ENCODE measurements at places on chromosomes 4 and X.

DNA sequence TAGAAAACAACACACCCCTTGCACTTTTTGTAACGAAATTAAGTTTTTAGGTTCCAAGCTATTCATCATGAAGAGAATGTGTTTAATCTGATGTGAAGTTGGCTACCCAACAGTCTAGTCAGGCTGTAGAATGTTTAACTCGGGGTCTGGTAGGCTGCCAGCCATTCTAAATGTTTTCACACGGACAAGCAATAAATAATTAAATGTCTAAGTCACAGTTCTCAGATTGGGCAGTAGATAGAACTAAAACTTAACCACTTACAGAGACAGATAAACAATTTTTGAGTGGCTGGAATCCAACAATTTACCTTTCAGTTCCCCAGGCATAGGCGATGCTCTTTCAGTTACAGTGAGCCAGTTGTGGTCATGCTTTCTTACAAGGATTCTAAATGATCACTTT, 66.5 kb downstream of the CHIC2 start:
- DNase-seq = no peak

DNA sequence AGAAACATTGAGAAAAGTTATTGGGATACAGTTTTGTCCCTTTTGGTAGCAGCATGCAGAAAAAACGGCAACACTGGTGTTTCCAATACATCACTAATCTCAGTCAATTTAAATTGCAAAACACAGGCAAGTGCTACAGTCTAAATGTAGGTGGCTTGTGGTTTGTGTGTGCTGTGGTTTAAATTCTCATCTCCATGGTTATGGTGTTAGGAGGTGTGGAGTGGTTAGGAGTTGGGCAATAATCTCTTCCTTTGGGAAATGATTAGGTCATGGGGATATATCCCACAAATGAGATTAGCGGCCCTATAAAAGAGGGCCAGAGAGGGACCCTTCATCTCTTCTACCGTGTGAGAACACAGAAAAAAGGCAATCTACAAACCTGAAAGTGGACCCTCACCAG, 1344.3 kb downstream of the ADGRL3 start:
- no peak for DNase-seq

- no peak for DNase-seq
Measured at GRCh38 chrX:78658845-78659744, at the start of gene RTL3. Gene RTL3 (minus strand): TSS chrX:78659328. CDS start chrX:78658420, 908 bp downstream.

GRCh38 chr4:1644891-1645657, 39.0 kb downstream of the FAM53A start:
- DNase-seq = no peak

DNA sequence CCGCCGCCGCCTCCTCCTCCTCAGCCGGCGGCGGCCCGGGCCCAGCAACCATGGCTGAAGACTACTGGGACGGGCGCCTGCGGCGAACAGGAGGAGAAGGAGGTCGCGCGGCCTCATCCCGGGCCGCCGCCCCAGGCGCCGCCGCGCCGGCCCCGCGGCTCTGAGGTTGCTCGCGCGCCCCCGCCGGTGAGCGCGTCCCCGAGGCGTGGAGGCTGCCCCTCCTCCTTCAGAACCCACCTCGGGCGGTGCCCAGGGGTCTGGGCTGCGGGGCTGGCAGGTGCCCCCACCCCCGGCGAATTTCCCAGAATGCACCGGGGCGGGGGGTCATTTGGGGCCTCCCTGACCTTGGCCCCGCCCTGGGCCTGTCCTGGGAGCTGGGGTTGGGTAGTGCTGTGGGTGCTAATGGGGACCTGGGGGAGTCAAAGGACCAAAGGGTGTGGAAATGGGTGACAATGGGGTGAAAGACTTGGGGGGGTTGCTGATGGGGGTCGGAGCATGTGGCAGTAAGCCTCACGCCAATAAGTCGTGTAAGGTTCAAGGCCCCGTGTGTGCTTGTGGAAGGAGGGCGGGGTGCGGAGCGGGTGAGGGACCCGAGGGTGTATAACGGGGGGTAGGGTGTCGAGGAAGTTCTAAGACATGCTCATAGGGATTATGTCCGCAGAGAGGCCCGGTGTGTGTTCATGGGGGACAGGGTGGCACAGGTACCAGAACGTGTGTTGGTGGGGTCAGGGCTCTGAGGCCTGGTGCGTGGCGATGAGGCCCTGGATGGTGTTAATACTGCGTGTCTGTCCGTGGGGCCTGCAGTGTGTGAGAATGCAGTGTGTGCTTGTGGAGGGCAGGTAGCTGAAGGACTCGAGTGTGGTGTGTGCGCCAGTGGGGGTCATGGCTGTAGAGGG, 687 bp downstream of the CDK16 start:
- DNase-seq = no peak

GRCh38 chr4:24912252-24913118, at the start of gene CCDC149:
Gene CCDC149 (minus strand): TSS chr4:24913042. CDS start chr4:24912864, 178 bp downstream.
- peak; percentile 83 for DNase-seq

DNA sequence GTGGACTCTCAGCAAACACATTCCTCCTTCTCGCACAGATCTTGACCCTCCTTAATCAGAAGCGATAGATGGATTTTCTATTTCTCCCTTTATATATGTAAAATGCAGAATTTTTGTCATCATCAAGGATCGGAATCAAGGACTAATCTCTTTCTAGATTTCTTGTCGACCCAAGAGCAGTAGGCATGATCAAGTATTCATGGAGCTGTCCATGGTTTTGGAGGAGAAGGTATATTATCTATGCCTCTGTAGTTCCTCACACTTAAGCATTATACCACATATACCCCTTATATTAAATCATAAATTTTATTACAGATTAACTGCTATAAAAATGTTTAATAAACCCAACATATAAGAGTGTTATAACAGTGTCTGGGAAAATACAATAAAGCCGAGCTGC, 886.8 kb downstream of the NLGN4X start:
- DNase-seq = no peak

DNA sequence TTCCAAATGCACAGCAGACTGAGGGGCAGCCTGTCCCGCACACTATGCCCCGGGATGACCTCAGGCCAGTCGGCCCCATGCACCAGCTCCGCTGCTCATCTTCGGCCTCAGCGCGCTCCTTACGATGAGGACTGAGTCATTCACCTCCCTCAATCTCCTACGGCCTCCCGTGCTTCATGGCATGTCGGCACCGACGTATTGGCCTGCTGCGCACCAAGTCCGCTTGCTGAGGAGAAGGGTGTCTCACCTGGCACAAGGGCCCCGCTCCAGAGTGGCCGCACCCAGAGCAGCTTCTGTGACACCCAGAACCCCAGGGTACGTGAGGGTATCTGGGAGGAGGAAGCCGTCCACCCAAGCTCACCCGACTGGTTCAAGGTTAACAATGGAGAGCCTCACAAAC, 35.5 kb downstream of the GAK start:
- DNase-seq = no peak

- no peak for DNase-seq
Measured at GRCh38 chr4:187366530-187366929, 629.0 kb upstream of the ZFP42 start.

GRCh38 chrX:76802708-76803107, 375.2 kb downstream of the MAGEE1 start:
- DNase-seq = no peak

DNA sequence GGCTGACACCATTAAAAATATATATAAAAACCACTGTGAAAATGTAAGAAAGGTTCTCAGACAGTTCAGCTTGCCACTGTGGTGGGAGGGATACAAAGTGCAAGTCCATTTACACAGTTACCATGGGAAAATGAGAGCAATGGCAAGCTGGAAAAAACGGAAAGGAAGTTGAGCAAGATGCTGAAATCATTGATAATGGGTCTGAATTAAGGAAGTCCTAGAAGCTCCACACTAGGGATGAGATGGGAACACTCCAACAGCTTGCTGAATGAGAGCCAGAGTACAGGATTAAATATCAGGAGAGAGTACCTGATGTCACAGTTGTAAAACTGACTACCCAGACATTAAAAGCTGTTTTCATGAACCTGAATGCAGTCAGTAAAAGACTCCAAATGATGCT, 218.6 kb downstream of the PRDM5 start:
- no peak for DNase-seq

DNA sequence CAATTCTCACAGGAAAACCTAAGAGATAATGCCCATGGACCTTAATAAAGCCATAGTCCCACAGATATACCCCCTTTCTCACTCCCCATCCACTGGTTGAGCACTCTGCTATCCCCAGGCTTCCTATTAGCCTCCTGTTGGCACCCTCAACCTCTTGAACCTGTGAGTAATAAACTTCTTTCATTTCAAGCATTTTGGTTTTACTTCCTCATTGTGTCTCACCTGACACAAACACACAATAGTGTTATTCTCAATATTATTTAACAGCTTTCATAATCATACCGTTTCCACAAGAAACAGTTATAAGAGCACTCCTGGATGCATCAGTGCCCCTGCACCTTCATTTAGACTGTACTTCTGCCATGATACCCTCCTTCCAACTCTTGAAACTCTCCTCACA, 56.8 kb downstream of the TRPC5 start:
- no peak for DNase-seq

- no peak for DNase-seq
Measured at GRCh38 chr4:110627977-110628662, 5.2 kb upstream of the PITX2 start.

GRCh38 chr4:11341337-11342043, 87.2 kb downstream of the HS3ST1 start:
- no peak for DNase-seq

DNA sequence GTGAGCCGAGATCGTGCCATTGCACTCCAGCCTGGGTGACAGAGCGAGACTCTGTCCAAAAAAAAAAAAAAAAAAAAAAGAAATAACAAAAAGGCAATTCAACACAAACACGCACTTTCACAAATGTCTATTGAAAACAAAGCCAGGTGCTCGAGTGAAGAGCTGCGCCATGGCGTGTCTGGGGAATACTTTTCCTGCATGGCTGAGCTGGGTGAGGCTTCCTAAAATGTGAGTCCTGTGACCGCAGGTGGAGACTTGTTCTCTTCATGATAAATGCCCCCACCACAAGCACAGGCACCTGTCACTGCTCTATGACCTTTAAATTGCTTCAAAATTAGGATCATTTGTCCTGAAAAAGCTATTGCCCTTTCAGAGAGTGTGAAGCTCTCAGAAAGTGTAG, 4.0 kb upstream of the ABLIM2 start:
- no peak for DNase-seq

- DNase-seq = no peak
Measured at GRCh38 chr4:132827522-132827921, 321.6 kb upstream of the PCDH10 start.

DNA sequence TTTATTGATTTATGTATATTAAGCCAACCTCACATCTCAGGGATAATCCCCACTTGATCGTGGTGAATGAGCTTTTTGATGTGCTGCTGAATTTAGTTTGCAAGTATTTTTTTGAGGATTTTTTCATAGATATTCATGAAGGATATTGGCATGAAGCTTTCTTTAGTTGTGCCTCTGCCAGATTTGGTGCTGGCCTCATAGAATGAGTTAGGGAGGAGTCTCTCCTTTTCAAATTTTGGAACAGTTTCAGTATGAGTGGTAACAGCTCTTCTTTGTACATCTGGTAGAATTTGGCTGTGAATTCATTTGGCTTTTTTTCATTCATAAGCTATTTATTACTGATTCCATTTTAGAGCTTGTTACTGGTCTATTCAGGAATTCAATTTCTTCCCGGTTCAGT, 197.2 kb upstream of the NDST4 start:
- no peak for DNase-seq

DNA sequence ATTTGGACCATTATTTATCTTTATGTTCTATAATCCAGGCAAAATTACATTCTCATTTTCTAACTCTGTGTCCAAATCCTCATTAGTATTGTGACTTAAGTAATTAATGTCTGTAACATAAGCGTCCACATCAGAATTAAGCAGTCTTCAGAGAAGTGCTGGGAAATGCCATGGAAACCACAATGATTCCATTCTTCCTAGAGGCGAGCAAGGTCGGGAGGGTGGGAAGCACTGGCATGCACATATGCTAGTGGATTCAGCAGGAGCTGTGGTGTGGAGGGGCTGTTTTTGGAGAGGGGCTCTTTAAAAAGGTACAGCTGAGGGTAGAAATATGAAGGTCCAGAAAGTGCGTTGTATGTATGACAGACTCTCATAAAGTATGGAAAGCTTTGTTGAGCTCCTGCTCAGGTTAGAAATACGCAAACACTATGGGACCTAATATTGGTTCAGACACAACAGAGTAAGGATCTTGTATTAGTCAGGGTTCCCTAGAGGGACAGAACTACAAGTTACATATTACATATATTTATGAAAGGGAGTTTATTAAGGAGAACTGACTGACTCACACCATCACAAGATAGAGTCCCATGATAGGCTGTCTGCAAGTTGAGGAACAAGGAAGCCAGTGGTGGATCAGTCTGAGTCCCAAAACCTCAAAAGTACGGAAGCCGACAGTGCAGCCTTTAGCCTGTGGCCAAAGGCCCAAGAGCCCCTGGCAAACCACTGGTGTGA, 61.5 kb downstream of the GLRA2 start:
- DNase-seq = no peak

- no peak for DNase-seq
Measured at GRCh38 chrX:140580478-140580877, 75.6 kb upstream of the SOX3 start.

- DNase-seq = no peak
Measured at GRCh38 chr4:8698341-8699062, 105.9 kb downstream of the CPZ start.

- DNase-seq = no peak
Measured at GRCh38 chrX:39689376-39690104, 408.2 kb downstream of the BCOR start.

DNA sequence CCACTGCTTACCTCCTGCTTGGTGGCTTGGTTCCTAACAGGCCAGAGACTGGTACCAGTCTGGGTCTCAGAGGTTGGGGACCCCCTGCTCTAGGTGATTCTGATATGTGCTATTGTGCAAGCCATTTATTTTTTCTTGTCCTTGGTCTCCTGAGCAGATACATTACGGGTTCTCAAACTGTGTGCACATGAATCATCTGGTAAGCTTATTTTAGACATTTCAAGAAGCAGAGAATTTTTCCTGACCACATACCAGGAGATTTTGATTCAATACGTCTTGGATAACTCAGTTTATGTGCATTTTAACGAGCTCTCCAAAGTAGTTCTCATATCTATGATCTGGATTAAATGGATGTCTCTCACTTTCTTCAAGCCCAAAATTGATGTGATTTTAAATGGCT, 77.2 kb downstream of the FHIP1A start:
- no peak for DNase-seq

GRCh38 chrX:138011468-138011867, 445.5 kb downstream of the ZIC3 start:
- no peak for DNase-seq

GRCh38 chrX:11341274-11342201, 48.3 kb downstream of the AMELX start:
- peak; percentile 8 for DNase-seq

- DNase-seq = no peak
Measured at GRCh38 chr4:24690436-24690835, 104.9 kb upstream of the SOD3 start.

GRCh38 chr4:20944961-20945360, 244.7 kb downstream of the PACRGL start:
- no peak for DNase-seq

- no peak for DNase-seq
Measured at GRCh38 chr4:121190389-121190788, 26.3 kb upstream of the TNIP3 start.

- no peak for DNase-seq
Measured at GRCh38 chr4:186885289-186885688, 161.6 kb upstream of the FAT1 start.

All from ascending aorta (tissue), 2 donors.